Activated T-helper 17 cell treated with anti-CD3 and anti-CD28 coated beads, Interleukin-2, amount 50 U/mL, for 72 hours (primary cell): ENCODE measurements at places on chromosomes 2 and 18. TPM values are rescaled to one million over a fixed set of nuclear protein-coding genes. Genes with fewer than 3 reads are reported as not detected.

- no peak for ATAC-seq
These were observed 49.2 kb downstream of the MYOM1 start for GRCh38 chr18:3170441-3171161.

The RNF25 gene
- 13.5 TPM for total RNA-seq

The IL1R1 gene
- total RNA-seq: 41.7 TPM

The MAL gene
- 47.2 TPM for total RNA-seq

- ATAC-seq: no peak
These were observed 81.1 kb downstream of the LRRFIP1 start for GRCh38 chr2:237708491-237708890.

DNA sequence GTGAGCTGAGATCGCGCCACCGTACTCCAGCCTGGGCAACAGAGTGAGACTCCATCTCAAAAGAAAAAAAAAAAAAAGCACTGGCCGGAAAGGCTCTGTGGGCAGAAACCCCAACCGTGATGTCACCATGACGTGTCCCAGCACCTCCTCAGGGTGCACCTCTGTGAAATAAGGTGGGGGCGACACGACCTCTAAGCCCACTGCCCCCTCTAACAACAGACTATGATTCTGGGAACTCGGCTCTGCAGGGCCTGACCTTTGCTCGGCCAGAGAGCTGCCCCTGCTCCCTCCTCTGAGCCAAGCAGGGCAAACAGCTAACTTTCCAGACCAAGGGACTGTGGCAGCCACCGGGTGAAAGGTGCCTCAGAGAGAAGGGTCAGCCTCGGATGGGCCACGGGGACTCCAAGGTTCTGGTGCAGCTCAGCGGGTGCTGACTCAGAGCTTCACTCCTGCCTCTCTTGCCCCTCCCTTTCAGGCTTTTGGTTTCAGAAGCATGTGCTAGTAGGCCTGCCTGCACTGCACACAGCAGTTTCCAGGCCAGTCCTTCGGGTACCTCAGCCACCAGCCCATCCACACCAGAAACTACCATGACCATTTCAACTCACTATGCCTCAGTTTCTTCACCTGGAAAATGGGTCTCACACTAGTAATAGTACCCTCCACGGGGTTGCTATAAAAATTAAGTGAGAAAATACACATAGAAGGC, 8.0 kb downstream of the TMBIM1 start:
- ATAC-seq: peak; percentile 67

GRCh38 chr18:46008531-46008930, 41.4 kb upstream of the EPG5 start:
- no peak for ATAC-seq

The IL1RN gene
- total RNA-seq: 12.8 TPM

GRCh38 chr2:152974146-152974545, 255.7 kb downstream of the ARL6IP6 start:
- no peak for ATAC-seq

GRCh38 chr2:179017773-179018357, 32.1 kb downstream of the CCDC141 start:
- ATAC-seq: no peak

The REL gene
- 60.1 TPM for total RNA-seq

DNA sequence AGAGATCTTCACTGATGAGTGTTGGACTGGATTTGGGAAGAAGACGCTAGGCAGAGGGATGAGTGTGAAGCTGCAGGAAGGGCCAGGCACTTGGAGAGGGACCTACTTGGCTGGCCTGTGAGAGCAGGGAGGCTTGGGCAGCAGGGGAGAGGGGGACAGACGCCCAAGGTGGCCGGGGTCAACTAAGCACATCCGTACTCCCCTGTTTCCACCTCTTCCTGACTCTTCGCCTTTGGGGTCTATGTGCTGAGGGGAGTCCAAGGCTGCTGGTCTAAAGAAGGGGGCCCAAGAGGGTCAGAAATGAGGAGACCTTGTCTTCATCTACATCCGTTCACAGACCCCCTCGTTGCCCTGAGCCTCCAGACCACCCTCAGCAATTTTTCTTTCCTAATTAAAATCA, 16.7 kb downstream of the DPYSL5 start:
- ATAC-seq: no peak

GRCh38 chr2:107597507-107597906, 229.2 kb upstream of the RGPD4 start:
- ATAC-seq: no peak

GRCh38 chr18:58768293-58768974, 96.2 kb upstream of the ZNF532 start:
- ATAC-seq: peak; percentile 95

- ATAC-seq: no peak
These were observed 2.9 kb upstream of the SLC19A3 start for GRCh38 chr2:227720680-227721079.

GRCh38 chr2:104929663-104930062, 75.7 kb downstream of the POU3F3 start:
- ATAC-seq: peak; percentile 34

DNA sequence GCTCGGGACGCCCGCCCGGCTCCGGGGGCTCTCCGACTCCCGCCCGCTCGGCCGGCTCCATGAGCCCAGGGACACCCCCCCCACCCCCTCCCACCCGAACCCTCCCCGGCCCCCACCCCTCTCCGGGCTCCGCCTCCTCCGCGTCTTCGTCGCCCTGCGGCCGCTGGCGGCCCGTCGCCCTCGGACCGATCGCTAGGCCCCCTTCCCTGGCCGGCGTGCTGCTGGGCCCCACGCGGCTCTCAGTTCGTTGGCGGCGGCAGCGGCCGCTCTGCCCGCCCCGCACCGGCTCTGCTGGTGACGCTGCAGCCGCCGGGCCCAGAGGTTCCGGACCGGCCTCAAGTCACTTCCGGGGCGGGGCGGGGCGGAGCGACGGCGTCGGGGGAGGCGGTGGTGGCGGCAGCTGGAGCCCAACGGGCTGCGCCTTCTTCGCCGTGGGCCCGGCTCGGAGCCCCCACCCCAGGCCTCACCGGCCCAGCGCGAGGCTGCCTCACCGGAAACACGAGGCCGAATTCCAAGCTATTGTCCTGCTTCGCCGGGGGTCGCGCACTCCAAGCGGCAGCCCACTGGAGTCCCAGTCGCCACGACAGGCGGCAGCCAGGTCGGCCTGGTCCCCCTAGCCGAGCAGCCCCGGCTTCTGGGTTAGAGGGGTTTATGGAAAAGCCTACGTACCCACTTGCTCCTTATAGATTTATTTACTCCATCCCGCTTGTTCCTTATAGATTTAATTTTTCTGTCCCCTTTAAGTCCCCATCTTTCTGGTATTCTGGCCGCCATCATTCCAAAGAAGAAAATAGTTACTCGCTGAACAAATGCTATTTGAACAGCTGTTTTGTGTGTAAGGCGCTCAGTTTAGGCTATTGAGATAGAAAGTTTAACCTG, at the start of gene PSME4:
Gene PSME4, minus strand, starts transcription at position 270 of the 879 bp plus-strand sequence. Its CDS starts 209 bp downstream, at position 61.
- ATAC-seq: peak; percentile 92

The HTRA2 gene
- 81.2 TPM for total RNA-seq

GRCh38 chr18:11872479-11873136, 21.4 kb downstream of the CHMP1B start:
- no peak for ATAC-seq

DNA sequence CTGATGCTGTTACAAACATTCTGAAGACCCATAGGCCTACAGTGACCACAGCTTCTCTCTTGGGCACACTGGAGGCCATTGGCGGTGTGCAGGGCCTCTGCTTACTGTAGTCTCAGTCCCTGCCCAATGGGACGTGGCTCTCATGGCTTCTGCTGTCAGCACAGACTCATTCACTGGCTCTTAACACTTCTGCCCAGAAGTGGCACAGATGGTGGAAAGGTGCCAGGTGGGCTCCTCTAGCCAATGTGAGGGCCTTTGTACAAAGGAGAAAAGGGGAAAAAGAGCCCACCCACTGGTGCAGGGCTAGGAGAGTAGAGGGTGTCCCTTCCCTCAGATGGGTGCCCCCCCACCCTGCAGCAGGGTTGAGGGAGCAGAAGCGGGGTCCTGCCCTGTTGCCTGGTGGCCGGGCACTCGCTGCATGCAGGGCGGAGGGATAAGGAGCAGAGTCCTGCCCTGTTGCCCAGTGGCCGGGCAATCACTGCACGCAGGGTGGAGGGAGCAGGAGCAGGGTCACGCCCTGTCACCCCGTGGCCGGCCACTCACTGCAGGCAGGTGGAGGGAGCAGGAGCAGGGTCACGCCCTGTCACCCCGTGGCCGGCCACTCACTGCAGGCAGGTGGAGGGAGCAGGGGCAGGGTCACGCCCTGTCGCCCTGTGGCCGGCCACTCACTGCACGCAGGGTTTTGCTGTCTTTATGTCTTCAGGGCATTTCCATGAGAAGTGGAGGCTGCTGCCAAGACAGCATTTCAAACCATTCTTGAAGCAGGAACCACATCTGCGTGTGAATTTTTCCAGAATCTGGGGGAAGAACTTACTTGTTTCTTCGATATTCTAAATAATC, 20.0 kb downstream of the LRRFIP1 start:
- ATAC-seq: no peak

The MC4R gene
- not detected for total RNA-seq

The LIMS4 gene
- total RNA-seq: 0.43 TPM

The KCNG3 gene
- total RNA-seq: not detected

DNA sequence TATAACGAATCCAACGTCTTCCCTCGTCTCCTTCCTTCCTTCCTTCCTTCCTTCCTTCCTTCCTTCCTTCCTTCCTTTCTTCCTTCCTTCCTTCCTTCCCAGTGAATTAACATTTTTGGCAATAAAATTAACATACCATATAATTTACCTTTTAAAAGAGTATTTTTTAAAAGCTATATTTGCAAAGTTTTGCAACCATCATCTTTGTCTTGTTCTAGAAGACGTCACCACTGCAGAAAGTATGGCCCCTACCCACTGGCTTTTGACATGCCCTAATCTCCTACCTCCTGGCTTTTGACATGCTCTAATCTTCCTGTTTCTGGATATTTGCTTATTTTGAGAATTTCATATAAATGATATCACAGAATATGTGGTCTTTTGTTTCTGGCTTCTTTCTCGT, 1023.9 kb upstream of the ZEB2 start:
- ATAC-seq: no peak

GRCh38 chr2:60853531-60853930, 27.8 kb upstream of the REL start:
- no peak for ATAC-seq

DNA sequence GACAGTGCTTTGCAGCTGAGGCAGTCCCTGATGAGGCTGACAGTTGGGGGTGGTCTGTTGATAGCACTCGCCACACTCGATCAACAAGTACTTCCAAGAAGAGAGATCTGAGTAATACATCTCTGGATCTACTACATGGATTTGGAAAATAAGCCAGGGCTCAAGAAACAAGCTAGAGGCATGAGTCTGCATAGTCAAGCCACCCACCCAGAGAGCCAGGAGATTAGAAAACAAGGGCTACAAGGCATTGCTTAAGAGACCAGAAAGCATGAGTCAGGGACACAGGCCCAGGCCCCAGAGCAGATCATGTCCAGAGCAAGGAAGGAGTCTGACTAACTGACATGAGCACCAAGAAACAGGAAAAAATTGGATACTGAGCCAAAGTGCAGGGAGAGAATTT, 196.9 kb upstream of the CWC22 start:
- ATAC-seq: no peak

- no peak for ATAC-seq
These were observed 69.8 kb downstream of the DHRS9 start for GRCh38 chr2:169139145-169139544.

The MTCL1 gene
- 0.64 TPM for total RNA-seq

The DYNAP gene
- not detected for total RNA-seq

DNA sequence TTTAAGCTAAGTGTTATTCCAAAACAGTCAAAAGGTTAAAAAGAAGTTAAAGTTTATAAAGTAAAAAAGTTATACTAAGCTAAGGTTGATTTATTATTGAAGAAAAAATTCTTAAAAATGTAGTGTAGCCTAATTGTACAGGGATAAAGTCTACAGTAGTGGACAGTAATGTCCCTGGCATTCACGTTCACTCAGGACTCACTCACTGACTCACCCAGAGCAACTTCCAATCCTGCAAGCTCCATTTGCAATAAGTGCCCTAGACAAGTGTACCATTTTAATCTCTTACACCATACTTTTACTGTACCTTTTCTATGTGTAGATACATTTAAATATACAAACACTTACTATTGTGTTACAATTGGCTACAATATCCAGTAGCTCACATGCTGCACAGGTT, 86.1 kb downstream of the CACNB4 start:
- ATAC-seq: no peak

The COL3A1 gene
- total RNA-seq: 0.64 TPM

DNA sequence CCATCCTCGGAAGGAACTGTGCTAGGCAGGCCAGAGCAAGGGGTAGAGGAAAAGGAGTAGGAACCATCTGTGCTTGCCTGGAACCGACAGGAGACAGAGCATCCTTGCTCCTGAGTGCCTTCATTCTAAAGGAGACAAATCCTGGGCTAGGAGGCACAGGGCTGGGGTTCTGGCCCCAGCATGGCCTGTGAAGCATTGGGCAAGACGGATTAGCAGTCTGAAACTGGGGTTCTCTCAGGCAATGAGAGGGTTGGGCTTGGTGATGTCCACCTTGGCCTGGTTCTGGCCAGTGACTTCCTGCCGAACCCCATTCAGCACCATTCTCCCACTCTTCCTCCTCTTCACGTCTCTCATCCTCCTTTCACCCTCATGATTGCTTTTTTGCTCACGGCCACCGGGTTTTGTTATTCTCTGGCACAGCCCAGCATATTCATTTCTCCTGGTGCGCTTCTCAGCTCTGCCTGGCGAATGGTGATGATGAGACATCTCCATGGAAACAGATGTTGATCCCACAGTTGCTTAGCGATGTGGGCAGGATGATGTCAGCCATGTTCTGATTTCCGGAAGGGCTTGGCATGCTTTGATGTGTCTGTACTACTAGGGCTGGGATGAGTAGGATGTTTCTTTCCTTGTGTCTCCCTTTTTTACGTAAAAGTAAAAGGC, 127.7 kb downstream of the CAPN13 start:
- ATAC-seq: peak; percentile 89

DNA sequence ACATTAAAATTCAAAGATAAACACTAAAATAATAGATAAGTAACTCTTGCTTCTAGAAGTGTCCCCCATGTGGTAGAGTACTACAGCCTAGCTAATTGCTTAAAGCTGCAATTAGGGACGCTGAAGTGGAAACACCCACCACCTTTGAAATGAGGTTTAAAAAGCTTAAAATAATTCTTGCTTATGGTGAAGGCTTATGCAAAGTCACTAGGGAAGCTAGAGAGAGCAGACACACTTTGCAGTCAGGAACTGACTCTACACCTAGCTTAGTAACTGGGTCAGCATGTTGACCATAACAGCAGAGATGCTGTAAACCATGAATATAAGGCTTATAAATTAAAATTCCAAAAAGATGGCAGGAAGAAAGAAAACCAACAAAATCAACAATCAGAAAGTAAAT, 65.4 kb upstream of the DSG1 start:
- no peak for ATAC-seq

The MYCN gene
- not detected for total RNA-seq

DNA sequence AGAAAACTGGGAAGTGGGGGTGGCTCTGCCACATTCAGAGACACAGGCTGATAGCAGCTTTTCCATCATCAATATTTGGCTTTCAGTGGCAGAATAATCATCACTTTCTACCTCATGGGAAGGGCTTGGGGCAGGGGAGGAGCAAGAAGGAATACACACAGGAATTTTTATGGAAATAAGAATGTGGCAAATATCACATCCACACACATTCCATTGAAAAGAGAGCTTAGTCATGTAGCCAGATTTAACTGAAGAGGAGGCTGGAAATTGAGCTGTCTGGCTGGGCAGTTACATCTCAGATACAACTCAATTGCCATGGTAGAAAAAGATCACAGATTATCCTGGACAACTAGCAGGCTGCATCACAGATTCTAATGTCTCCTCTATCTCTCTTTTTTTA, 1474.0 kb upstream of the ACVR2A start:
- ATAC-seq: no peak
